Stimulated activated CD8-positive, alpha-beta memory T cell treated with anti-CD3 and anti-CD28 coated beads, Interleukin-7, amount 100 ng/mL, for 1 hour (primary cell): ENCODE measurements at places on chromosomes 6 and 20.

GRCh38 chr20:49280463-49281058, 2.7 kb upstream of the ZNFX1 start:
- DNase-seq, result no peak

DNA sequence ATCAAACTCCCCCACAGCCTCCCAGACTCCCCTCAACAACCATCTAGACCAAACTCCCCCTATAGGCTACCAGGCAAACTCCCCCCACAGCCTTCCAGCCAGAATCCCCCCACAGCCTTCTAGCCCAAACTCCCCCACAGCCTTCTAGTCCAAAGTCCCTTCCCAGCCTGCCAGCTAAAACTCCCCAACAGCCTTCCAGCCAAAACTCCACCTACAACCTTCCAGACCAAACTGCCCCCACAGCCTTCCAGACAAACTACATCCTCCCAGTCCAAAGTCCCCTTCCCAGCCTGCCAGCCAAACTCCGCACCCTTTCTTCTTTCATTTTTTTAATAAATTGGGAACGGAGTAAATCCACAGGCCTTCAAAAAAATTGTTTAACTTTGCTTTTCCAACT, 37.4 kb upstream of the SYNDIG1 start:
- DNase-seq, result no peak

DNA sequence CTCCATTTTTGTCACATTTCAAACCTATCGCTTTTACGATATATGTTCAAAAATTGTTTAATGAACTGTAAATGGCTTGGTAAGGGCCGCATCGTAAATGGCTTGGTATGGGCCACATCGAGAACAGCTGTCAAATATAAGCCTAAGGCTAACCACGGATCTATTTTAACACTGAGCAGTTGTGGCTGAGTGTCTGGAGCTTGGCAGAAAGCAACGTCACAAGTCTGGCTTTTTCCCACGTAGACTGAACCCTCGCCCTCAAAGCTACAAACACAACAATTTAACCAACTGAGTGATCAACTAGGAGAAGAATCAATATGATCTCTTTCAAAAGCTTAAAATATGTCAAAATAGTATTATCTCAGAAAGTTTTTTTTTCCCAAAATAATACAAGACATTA, 71.4 kb upstream of the PRSS16 start:
- no peak for DNase-seq

- no peak for DNase-seq
These were observed 21.5 kb downstream of the PKIB start for GRCh38 chr6:122631571-122632249.

DNA sequence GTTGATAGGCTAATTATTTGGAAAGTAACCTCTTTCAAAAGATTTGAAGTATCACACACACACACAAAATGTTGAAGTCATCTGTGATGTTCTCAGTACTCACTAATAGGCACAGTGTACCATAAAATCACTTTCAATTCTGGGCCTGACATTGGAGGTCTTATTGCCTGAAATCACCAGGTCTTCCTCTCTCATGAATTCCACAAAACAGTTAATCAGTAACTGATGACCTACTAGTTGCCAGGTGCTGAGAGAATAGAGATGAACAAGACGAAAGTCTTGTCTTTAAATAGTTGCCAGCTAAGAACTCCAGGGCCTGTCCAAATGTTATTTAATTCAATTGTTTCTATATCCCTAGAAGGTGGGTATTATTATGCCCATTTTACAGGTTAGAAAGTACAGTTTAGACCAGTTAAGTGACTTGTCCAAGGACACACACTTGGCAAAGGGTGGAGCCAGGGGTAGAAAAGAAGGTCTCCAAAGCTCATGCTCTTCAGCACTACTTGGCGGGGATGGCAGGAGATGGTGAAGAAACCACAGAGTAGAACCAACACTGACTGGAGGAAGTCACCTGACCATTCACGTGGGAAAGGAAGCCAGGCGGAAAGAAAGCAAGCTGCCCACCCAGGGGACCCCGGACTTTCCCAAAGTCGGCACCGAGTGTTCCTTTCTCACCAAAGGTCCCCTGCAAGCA, 116.4 kb downstream of the KIF6 start:
- no peak for DNase-seq

DNA sequence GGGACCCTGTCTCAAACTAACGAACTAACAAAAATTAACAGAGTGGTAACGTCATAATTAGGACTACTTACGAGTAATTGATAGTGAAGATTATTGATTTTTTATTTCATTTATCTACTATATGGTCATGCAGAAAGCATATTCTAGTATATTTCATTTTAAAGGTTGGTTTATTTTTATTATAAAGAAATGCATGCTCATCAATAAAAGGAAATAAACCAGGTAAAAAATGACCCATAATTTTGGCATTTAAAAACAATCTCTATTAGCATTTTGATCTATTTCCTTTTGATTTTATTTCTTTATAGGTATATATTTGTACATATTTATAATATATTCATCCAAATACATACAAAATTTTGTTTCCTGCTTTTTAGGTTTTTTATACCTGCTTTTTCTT, 401.4 kb upstream of the ID4 start:
- DNase-seq, result no peak

GRCh38 chr20:59177266-59178250, 13.9 kb downstream of the ZNF831 start:
- no peak for DNase-seq

- no peak for DNase-seq
These were observed 65.6 kb downstream of the STMND1 start for GRCh38 chr6:17167327-17167979.

DNA sequence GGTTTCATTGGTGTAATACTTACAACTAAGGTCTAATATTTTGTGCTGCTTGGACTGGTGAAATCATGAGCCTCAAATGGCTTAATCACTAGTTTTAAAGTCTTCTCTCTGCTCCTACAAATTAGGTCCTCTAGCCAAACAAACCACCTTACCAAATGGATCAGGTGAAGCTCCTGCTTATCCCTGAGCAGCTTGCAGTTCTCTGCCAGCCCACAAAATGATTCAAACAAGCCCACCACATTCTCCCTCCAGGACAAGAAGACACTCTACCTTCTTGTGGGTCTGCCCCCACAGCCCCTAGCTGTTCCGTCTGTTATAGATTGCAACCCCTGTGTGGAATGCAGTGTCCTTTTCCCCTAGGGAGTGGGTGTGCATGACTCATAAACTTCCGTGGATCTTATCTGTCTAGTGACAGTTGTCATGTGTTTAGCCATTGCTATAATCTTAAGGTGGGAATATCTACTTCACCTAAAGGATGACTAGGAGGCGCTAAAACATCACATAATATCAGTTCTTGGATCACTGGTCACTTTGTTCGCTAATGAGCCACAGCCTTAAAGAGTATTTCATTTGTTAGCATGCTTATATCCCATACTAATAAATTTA, 940.5 kb upstream of the MANEA start:
- DNase-seq, result no peak

DNA sequence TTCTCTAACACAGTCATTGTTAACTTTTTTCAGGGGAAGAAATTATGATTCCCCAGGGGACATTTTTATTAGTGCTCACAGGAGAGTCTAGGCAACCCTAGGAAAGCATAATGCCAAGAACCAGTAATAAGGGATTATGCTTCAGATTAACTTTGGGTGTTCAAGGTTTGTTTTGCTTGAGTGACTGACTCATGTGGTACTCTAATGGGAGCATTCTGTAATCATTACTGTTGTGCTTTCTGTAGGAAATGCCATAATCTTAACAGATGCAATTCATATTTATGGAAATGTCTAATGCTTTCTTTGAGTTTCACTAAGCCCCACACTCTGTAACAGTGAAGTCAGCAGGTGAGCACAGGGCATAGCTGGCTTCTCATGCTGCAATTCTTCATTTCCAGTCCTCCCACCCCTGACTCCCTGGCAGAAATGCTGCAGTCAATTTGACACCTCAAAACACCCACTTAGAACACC, 263.4 kb upstream of the MAN1A1 start:
- DNase-seq, result no peak

- DNase-seq, result no peak
These were observed 16.0 kb downstream of the SLC52A3 start for GRCh38 chr20:752291-752690.

GRCh38 chr20:42485556-42485955, 704.1 kb downstream of the PTPRT start:
- no peak for DNase-seq

GRCh38 chr20:24350923-24351368, 118.5 kb upstream of the SYNDIG1 start:
- no peak for DNase-seq

- no peak for DNase-seq
These were observed 18.3 kb upstream of the DSN1 start for GRCh38 chr20:36791862-36792261.

DNA sequence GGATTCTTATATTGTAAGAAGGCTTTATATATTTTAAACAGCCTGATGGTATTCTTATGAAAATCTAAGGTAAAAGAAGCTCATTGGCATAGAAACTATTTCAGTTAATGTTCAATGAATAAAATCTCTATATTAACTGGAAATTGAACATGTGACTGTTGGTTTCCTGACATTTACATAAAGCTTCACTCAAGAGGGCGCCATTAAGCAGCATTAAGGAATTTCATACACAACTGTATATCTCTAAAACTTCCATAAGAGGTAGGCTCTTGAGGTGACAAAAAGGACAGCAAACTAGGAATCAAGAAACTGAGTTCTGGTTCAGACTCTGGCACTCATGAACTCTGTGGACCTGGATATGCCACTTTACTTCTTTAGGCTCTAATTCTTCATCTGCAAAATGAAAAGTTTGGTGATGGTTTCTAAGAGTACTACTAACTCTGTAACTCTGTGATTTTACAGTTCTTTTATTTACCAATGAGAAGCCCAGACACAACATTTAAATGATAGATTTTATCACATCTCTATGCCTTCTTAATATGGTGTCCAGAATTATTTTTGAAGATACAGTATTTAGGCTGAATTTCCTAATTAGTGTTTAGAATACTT, 147.5 kb downstream of the FLRT3 start:
- DNase-seq, result no peak

- no peak for DNase-seq
These were observed 167.6 kb upstream of the KCNK16 start for GRCh38 chr6:39490108-39490507.

GRCh38 chr20:15039088-15039752, 701.8 kb upstream of the FLRT3 start:
- no peak for DNase-seq

- no peak for DNase-seq
These were observed 25.1 kb upstream of the TAF8 start for GRCh38 chr6:42025066-42025844.

DNA sequence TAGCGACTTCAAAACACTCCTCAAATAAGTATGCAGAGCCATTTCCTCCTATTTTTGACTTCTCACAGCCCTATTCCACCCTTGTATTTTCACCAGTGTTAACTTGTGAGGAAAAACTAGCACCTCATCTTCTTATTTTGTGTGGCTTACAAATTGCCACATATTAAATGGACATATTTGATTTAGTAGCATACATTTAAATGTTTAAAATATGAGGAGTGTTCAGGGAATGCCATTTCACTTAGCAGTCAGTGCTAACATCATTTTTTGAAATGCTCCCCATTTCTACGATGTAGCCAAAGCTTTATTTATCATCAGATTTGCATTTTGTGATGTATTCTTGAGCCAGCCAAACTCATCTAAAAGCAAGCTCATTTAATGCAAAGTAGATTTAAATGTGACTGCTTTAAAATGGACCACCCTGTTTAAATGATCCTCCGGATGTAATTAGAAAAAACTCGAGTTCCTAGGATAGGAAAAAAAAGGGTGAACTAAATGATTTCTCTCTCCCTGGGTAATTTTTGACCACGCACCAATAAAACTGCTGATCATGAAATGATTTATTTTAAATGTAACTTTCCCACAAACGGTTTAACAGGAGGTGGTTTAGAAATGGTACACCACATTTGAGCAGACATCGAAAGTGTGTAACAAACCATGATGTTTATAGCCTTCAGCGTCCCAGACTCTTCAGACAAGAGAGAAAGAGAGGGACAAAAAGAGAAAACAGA, 172.6 kb downstream of the CD83 start:
- DNase-seq, result no peak

- no peak for DNase-seq
These were observed 30.2 kb upstream of the MAN1A1 start for GRCh38 chr6:119379809-119380208.

- no peak for DNase-seq
These were observed 7.2 kb upstream of the PCIF1 start for GRCh38 chr20:45927071-45927878.

GRCh38 chr6:168524571-168525001, 83.6 kb downstream of the SMOC2 start:
- no peak for DNase-seq

GRCh38 chr20:5920581-5920980, 29.8 kb downstream of the TRMT6 start:
- no peak for DNase-seq

DNA sequence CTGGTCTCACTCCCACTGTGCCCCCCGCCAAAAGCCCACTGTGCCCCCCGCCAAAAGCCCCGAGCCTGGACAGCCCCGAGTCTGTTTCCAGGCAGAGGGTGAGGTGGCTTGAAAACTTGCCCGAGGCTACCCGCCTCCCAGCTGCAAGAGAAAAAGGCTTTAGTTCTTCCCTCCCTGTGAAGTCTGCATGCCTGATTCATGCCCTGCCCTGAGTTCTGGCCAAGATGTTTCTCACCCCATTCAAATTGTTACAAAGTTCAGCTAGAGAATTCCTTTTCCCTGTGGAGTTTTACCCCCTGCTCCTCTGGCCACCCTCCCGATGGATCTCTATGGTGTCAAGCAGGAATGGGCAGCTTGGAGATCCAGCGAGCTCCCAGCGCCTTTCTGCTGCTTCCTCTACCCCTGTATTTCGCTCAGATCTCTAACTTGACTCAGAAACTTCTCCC, 298.8 kb upstream of the MAP3K7 start:
- no peak for DNase-seq

GRCh38 chr6:132768051-132768517, 10.4 kb upstream of the VNN2 start:
- DNase-seq, result no peak

DNA sequence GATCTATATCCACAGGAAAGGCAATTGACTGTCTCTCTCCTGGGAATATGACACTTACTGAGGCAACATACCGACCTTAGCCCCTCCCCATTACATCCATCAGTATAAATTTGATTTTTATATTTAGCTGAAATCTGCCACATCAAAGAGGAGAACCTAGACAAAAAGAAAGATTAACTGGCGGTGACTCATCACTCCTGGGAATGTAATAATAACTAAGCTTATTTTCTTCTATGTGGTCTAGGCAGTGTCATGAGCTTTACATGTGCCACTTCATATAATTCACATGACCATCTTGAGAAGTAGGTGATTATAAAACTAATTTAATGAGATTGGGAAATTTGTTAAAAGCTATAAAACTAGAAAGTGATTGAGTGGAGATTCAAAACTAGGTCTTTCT, 520.0 kb upstream of the HS3ST5 start:
- no peak for DNase-seq

- DNase-seq, result no peak
These were observed 47.7 kb downstream of the ADAT2 start for GRCh38 chr6:143402721-143403336.

GRCh38 chr20:32510120-32510600, 75.0 kb downstream of the NOL4L start:
- no peak for DNase-seq

GRCh38 chr6:128172081-128172480, 271.2 kb upstream of the THEMIS start:
- no peak for DNase-seq
